Astrocyte (in vitro differentiated cells and primary cell): ENCODE measurements at places on chromosomes 4 and X. TPM values are rescaled to one million over a fixed set of nuclear protein-coding genes. Genes with fewer than 3 reads are reported as not detected.

The LGI2 gene
- total RNA-seq, result 0.27 and 0.77 TPM in 2 replicates

The TCEANC gene
- 1.0 and 2.3 TPM in 2 replicates for total RNA-seq

The ETDA gene
- total RNA-seq, result not detected in 2 replicates

The UGT2B11 gene
- total RNA-seq, result not detected in 2 replicates

The SMIM10 gene
- total RNA-seq, result 1.2 and 1.3 TPM in 2 replicates

The HHIP gene
- 4.0 and 6.3 TPM in 2 replicates for total RNA-seq

The TMEM31 gene
- 0.43 TPM in 1 of 2 replicates, not detected in the other for total RNA-seq

The BCAP31 gene
- total RNA-seq, result 219 and 222 TPM in 2 replicates

The SLC9B1 gene
- 0.16 and 0.36 TPM in 2 replicates for total RNA-seq

The TMSB15C gene
- total RNA-seq, result 2.3 and 2.7 TPM in 2 replicates

The ARMCX1 gene
- 17.9 and 20.1 TPM in 2 replicates for total RNA-seq

The PPARGC1A gene
- total RNA-seq, result 0.48 and 0.53 TPM in 2 replicates

The CYLC1 gene
- total RNA-seq, result not detected in 2 replicates

The IL2RG gene
- total RNA-seq, result 0.59 TPM in 1 of 2 replicates, not detected in the other

The EGF gene
- total RNA-seq, result 22.9 and 25.1 TPM in 2 replicates

The H2AZ1 gene
- 210 and 273 TPM in 2 replicates for total RNA-seq

The GLRA3 gene
- total RNA-seq, result not detected in 2 replicates

The TCEAL6 gene
- not detected in 2 replicates for total RNA-seq

The F11 gene
- not detected in 2 replicates for total RNA-seq

The RASGEF1B gene
- total RNA-seq, result 0.77 and 1.5 TPM in 2 replicates

The IL21 gene
- not detected in 2 replicates for total RNA-seq

The TMEM175 gene
- total RNA-seq, result 22.1 and 27.8 TPM in 2 replicates

The SSX2 gene
- not detected in 2 replicates for total RNA-seq

The SATL1 gene
- 0.09 and 0.19 TPM in 2 replicates for total RNA-seq

The PGRMC1 gene
- 118 and 120 TPM in 2 replicates for total RNA-seq

The RAB40AL gene
- total RNA-seq, result 0.25 TPM in 1 of 2 replicates, not detected in the other
